ENCODE measurements at places on chromosomes 1 and 21.

- DNase-seq, result no peak
These were observed 287.5 kb downstream of the PTGER3 start for GRCh38 chr1:70760154-70760553.

- DNase-seq, result peak; percentile 48
These were observed 56.9 kb downstream of the LPAR3 start for GRCh38 chr1:84836145-84836544.

GRCh38 chr1:228872080-228872479 lies 136.8 kb downstream of the RHOU start:
- no peak for DNase-seq

GRCh38 chr1:203046984-203047630 lies 20.8 kb downstream of the PPFIA4 start:
- peak; percentile 85 for DNase-seq

DNA sequence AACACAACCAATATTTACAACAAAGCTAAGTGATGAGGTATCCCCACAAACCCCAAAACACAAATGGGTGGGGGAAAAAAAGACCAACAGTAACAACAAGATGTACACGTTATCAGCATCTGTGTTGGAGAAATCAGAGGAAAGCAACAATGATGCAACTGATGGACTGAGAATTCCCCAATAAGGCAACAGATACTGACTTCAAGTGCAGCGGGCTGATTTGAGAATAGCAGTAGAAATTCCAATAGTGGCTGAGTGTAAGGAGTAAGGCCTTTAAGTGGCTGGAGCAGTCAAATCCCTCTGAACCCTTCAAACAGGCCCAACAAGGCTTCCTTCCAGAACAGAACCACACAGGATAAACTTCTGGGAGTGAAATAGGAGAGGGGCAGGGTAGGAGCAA lies 97.6 kb downstream of the TM2D1 start:
- DNase-seq, result no peak

DNA sequence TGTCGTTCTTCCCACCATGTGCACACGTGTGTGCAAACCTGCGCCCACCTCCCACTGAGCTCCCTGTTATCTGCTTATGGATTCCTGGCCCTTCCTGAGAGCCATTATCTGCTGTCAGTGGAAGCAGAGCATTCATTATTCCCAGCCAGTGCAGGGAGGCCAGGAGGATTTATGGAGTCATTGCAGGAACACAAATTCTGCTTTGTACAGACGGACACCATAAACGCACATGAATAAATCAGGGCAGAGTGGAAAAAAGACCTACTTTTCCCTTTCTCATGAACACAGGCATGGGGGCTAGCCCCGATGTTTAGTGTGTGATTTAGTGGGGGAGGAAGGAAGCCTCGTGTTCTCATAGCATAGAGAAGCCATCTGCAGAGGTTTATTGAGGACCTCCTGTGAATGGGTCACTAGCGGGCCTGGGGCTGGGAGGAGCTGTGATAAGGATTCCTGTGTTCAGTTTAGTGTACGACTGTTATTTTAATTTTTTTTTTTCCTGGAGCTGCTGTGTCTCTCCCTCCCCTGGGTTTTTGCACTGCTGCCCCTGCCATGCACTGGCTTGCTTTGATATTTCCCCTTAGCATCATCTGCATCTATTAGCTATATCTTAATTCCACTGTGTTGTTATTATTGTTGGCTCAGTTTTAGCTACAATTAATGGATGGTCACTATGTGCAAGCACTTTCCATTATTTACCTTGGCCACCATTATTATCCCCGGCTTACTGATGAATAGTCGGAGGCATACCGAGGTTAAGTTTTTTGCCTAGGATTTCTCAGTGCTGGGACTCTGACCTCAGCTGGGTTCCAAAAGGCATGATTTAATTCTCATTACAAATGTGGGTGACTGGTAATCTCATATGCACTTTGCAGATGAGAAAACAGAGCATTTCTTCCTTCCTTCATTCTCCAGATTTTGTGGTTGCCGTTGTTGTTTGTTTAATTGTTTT lies 33.0 kb downstream of the HUNK start:
- DNase-seq, result no peak

DNA sequence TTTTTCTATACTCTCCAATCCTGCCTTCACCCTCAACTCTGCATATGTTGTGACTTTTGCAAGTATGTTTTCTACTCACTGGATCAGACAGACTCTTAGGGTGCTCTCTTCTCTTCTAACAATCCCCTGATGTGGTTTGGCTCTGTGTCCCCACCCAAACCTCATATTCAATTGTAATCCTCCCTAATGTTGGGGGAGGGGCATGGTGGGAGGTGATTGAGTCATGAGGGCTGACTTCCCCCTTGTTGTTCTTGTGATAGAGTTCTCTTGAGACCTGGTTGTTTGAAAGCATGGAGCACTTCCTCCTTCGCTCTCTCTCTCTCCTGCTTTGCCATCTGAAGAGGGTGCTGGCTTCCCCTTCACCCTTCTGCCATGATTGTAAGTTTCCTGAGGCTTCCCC lies 148.9 kb upstream of the IGSF21 start:
- no peak for DNase-seq

DNA sequence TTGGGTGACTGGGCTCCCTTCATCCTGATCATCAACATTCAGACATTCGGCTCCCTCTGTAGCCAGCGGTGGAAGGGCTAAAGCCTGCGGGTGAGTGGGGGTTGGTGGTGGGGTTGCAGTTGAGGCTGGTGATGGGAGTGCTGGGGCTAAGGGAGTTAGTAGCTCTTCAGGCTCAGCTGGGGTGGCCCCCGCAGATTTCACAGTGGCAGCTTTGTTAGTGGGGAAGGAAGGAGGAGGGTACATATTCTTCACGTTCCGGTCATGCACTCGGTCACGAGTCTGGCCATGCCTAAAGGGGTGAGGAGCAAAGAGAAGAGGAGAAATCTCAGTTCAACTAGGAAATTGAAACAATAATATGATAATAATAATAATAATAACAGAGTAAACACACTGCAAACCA lies 6.8 kb downstream of the PSMB4 start:
- DNase-seq, result no peak

GRCh38 chr1:75233302-75233929 lies 99.2 kb downstream of the LHX8 start:
- DNase-seq, result peak; percentile 9

DNA sequence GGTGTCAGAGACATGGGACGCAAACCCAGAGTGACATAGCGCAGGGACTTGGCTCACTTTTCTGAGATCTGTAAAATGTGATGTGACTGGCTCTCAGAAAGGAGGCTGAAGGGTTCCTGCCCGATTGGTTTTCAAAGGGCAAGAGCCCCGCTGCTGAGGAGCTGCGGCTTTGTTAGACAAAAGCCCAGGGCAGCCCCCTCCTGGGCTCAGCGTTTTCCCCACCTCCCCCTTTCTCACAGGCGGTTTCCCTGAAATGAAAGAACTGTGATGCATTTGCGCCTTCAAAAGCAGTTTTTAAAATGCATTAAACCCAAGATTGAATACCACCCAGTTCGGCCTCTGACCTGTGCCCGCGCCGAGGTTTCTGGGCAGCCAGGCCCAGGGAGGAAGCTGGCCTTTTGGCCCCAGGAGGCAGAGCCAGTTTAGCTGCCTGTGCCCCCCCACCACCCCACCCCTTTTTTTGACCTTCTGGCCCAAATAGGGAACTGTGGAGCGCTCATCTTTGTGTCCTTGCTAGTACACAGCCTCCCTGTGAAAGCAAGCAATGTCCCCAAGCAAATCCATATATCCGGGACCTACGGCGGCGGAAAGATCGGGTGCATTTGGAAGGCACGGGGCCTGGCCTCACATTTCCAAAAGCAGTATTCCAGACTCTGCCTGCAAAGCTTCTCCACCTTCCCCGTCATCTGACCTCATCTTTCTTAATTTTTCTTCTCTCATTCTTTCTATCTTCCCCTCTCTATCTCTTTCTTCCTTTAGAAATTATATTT lies 28.6 kb downstream of the CD247 start:
- DNase-seq, result no peak

DNA sequence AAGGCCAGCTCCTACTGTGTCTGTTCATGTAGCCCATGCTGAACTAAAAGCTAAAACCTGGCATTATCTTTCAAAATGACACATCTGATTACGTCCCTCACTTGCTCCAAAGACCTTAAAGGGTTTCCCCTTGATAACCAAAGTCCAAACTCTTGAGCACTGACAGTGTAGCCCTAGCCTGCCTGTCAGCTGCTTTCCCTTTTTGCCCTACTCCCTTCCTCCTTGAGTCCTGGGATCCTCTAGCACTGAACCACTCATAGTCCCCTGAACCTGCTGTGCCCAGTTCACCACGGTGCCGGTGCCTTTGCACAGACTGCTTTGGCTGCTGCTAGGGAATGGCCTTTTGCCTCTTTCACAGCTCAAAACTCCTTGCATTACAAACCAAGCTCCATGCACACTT lies 67.5 kb downstream of the PLXNA2 start:
- DNase-seq, result no peak

- no peak for DNase-seq
These were observed 29.2 kb downstream of the IGSF5 start for GRCh38 chr21:39774227-39774626.

- DNase-seq, result no peak
These were observed 283.8 kb downstream of the CACNA1E start for GRCh38 chr1:181767001-181767708.

DNA sequence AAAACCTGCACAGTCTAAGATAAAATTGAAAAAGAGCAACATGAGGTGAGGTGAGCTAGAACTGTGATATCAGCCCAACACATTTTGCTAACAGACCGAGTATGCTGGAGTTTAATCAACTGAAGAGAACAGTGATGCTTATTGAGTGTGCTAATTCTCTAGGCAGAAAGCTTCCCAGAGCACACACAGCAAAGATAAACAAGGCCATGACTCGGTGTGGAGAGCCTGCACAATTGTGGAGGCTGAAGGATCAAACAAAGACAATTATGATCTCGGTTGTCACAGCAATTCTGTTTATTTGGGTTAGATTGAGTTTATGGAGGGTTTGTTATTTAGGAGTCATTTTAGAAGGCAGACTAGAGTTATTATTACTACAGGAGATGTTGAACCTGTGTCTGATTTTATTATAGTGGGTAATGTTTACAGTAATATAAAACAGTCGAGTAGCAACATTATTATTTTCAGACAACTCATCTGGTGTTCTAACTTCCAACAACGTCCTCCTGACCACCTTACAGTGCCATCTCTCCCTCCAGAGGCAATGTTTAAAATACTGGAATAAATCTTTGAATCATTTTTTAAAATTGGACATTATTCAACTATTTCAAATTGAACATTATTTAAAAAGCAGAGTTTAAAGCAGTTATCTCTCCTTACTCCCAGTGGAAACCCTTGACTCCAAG lies 40.2 kb downstream of the DPT start:
- DNase-seq, result no peak

- DNase-seq, result no peak
These were observed 39.5 kb downstream of the CRB1 start for GRCh38 chr1:197307551-197307950.

- no peak for DNase-seq
These were observed 204.7 kb downstream of the RHOU start for GRCh38 chr1:228939881-228940392.

DNA sequence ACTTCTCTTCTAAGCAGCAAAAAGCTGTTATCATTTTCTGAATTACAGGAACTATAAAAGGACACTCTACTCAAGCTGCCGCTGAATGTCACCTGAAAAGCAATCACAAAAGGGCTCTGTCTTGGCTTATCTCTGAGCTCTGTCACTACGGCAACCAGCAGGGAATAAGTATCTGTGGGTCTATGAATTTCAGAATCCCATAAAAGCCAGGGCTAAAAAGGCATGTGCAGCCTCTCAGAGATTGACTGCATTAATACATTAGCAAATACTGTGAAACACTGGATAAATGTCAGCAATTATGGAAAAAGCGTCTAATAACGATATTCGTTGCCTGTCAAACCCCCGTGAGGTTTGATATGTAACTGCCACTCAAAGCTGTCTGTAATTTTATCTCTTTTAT lies 210.2 kb upstream of the DMRTA2 start:
- no peak for DNase-seq

DNA sequence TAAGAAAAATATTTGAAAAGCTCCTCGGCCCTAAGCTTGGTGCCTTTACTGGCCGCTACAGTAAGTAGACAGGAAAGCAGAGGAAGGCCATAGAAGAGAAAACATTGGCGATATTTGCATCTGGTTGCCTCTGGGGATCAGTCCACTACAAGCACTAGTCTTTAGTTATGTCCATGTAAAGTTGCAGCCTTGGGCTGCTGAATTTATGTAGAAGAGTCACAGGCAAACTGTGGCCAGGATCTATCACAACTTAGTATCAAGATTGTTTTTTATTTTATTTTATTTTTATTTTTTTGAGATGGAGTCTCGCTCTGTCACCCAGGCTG lies 228.7 kb upstream of the CAMK1G start:
- no peak for DNase-seq

- no peak for DNase-seq
These were observed 73.1 kb upstream of the ACTRT2 start for GRCh38 chr1:2948001-2948750.

GRCh38 chr1:226637147-226637935 lies 88.8 kb downstream of the STUM start:
- DNase-seq, result peak; percentile 50

DNA sequence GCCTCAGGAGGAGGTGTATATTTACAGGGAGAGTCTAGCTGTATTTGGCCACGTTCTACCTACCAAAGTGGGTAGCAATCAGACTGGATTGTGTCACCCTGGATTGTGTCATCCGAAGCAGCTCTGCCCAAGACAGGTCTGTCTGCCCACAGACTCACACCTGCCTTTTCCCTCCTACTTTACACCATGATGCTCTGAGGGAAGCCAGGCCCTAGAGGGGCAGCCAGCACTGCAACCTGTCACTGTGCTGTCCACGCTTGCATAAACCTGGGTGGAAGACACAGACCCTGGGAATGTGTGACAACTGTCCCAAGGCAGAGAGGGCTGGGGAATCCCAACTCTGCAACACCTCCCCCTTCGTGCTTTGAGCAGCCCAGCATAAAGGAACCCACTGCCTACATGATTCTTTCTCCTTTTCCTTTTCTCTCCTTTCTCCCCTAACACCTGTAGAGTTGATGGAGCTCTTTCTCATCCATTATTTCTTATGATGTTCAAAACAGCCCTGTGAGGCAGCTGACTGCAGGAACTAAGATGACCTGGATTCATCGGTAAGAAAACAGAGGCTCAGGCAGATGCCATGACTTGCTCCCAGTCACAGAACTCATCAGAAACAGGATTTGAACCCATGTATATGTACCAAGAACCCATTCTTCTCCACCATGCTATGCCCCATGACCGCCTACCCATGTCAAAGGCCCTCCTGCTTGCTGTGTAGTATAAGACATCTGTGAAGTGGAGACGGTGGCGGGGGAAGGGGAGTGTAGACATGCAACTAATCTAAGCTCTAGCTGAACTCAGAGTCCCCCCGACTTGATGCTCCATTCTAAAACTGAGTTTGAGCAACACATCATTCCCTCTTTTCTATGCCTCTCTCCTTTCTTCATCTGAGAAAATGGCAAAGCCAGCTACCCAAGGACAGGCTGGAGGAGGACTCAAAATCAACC lies 55.9 kb downstream of the ITPKB start:
- no peak for DNase-seq

GRCh38 chr1:81574408-81574807 lies 226.3 kb upstream of the ADGRL2 start:
- no peak for DNase-seq

DNA sequence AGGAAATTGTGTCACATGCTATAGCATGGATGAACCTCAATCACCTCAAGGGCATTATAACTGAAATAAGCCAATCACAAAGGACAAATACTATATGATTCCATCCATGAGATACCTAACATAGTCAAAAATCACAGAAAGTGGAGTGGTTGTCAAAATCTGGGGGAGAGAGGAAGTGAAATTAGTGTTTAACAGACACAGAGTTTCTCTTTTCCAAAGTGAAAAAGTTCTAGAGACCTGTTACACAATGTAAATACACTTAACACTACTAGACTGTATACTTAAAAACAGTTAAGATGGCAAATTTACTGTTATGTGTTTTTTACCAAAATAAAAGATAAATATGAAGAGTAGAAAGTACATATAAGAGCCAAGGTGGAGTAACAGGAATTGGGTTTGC lies 31.8 kb downstream of the ZNF644 start:
- no peak for DNase-seq
